Endothelial cell (in vitro differentiated cells): ENCODE measurements at places on chromosomes 1 and 21. TPM values are rescaled to one million over a fixed set of nuclear protein-coding genes. Genes with fewer than 3 reads are reported as not detected.

CSF3R gene
- total RNA-seq: 1.4 TPM

GRCh38 chr1:155889566-155889965 is 21.6 kb downstream of the RIT1 start:
- DNase-seq: no peak

GRCh38 chr1:28354121-28354520 is 15.4 kb upstream of the PHACTR4 start:
- no peak for DNase-seq

DNA sequence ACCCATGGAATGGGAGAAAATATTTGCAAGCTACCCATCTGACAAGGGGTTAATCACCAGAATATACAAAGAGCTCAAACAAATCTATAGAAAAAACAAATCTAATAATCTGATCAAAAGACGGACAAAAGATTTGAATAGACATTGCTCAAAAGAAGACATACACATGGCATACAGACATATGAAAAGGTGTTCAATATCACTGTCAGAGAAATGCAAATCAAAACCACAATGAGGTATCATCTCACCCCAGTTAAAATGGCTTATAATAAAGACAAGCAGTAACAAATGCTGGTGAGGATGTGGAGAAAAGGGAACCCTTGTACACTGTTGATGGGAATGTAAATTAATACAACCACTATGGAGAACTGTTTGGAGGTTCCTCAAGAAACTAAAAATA is 600.9 kb downstream of the SMYD3 start:
- no peak for DNase-seq

RGS1 gene
- total RNA-seq: not detected

DNA sequence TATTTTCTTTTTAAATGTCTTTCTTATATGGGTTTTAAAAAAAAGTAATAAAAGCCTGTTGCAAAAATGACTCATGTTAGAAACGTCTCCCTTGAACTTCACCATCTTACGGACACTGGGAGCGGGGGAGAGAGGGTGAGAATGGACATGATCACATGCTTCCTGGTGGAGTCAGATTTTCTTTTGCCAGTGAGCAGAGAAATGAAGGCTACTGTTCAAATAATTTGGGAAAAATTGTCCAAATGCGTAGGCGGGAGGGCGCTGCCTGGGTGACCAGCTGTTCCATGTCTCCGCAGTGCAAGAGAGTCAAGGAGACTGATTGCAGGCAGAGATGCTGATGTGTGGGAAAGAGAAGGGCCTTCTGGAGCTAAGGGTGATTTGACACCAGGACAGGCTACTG is 23.1 kb downstream of the EIF2D start:
- DNase-seq: no peak

KCNA3 gene
- 0.26 TPM for total RNA-seq

GRCh38 chr1:221029981-221030649 is 150.9 kb downstream of the HLX start:
- no peak for DNase-seq

BCAN gene
- 0.46 TPM for total RNA-seq

LRRC71 gene
- 0.95 TPM for total RNA-seq

GRCh38 chr21:34617753-34618339 is 2.9 kb upstream of the RCAN1 start:
- DNase-seq: no peak

DNASE2B gene
- total RNA-seq: not detected

LCE1F gene
- total RNA-seq: not detected

GRCh38 chr1:96722161-96722922 is 758 bp downstream of the PTBP2 start:
- peak; percentile 59 for DNase-seq

GJB4 gene
- not detected for total RNA-seq

GRCh38 chr1:3308053-3308452 is 146.4 kb upstream of the ARHGEF16 start:
- DNase-seq: no peak

DNA sequence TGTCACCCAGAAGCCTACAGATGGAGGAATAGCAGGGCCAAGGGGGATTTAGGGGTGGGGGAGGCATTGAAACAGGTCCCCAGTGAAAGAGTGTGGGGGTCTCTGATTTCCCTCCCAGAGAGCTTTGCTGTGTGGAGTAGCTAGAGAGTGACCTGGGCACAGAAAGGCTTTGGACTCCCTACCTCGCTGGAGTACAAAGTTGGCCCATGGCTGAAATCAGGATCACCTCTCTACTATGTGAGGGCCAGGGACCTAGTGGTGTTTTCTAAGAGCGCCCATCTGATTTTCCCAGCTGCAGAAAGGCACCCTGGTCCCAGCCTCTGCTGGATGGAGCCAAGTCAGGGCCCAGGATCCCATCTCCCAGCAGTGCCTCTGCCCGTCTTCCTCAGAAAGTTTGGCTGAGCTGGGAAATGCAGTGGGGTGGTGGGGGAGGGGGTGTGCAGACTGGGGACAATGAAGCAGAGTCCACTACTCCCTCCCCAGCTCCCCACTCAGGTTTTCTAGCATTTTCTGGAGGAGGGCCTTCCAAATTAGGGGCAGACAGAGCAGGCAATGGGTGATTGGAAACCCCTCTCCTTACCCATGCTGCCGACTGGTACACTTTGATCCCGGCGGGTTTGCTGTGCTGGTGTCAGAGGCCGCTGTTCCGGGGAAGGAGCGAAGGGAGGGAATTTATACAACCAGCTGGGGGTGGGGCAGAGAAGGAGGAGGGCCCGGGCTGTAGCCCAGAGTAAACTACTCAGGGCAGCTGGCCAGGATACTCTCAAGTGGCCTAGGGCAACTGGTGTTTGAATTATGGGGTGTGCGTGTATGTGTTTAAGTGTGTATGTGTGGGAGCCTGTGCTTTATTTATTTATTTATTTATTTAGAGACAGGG is at the start of gene SELENBP1:
Gene SELENBP1, minus strand, starts transcription at position 648 of the 877 bp plus-strand sequence. Its CDS starts 64 bp downstream, at position 584.
- DNase-seq: peak; percentile 37

DNA sequence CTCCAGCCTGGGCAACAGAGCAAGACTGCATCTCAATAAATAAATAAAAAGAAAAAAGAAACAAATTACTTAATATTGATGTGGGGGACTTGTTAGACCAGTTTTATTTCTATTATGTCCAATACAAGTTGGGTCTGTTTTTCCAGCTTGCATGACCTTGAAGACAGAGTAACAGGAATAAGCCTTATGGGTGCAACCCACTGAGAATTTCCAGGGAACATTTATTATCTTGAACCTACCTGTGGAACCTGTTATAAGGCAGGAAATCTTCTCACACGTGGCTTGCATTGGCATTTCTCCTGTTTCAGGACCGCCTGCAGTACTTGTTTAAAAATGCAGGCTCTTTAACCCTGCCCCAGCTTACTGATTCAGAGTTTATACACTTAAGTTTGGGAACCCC is 64.0 kb downstream of the ZBTB17 start:
- DNase-seq: no peak

LAMC1 gene
- 265 TPM for total RNA-seq

ACTL8 gene
- 0.26 TPM for total RNA-seq

SPRR2G gene
- not detected for total RNA-seq

- DNase-seq: no peak
Observed at GRCh38 chr1:11134251-11134897, 34.7 kb upstream of the EXOSC10 start.

GBP7 gene
- total RNA-seq: 0.69 TPM

GRCh38 chr1:39104158-39105060 is 78.3 kb downstream of the NDUFS5 start:
- DNase-seq: peak; percentile 55

- no peak for DNase-seq
Observed at GRCh38 chr1:60797351-60797750, 285.0 kb upstream of the NFIA start.

TRABD2B gene
- 1.0 TPM for total RNA-seq

SSX2IP gene
- 7.3 TPM for total RNA-seq

- DNase-seq: peak; percentile 33
Observed at GRCh38 chr1:62437273-62437940, 558 bp downstream of the USP1 start.

GRCh38 chr1:45051005-45051772 is 39.1 kb downstream of the UROD start:
- no peak for DNase-seq

DNA sequence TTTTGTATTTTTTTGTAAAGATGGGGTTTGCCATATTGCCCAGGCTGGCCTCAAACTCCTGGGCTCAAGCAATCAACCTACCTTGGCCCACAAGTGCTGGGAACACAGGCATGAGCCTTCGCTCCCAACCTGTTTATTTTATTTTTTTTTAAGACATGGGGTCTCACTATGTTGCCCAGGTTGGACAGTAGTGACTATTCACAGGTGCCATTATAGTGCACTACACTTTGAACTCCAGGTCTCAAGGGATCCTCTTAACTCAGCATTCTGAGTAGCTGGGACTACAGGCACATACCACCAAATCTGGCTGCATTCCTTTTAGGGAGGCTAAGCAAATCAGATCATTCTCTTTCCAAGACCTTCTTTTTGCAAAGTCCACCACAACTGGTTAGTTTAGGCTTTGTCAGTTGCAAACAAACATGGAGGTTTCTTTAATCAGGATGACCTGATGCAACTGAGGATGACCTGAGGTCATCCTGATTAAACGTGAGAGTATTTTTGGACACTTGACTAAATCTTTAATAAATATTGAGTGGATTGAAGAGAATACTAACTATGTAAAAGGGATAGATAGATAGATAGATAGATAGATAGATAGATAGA is 30.0 kb upstream of the RALGPS2 start:
- no peak for DNase-seq

GRCh38 chr1:57835620-57836019 is 411.8 kb upstream of the DAB1 start:
- no peak for DNase-seq

DNA sequence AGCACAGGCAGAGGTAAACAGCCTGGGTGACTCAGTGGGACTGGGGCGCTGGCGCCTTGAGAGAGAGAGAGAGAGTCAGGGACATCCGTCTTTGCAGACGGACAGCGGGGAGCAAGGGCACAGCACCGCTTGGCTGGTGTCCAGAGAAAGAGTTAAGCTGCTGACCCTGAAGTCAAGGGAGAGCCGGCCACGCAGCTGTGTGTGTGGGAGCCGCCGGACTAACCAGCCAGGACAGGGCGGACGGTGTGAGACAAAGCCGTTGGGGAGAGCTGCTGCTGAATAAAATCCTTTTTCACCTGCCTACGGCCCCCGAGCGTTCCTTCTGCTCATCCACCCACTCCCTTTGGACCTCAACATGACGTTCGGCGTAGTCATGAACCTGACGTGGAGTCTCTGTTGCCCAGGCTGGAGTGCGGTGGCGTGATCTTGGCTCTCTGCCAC is 14.5 kb downstream of the CFAP74 start:
- no peak for DNase-seq

ZMYM4 gene
- 102 TPM for total RNA-seq

DNA sequence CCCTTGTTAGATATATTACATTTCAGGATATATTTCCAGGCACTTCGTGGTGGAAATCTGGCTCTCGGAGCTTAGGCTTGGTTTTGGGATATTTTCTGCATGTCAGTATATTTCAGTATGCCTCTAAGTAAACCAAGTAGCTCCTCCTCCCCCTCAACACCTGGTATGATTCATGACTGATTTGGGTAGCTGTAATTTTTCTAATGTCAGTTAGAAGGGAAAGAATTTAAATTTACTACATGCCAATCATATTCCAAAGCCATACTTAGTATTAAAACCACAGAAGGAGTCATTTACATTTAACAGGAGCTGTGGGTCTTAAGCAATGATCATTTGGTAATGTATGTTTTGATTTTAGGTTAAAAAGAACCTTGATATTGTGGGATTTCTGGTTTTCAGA is 40.6 kb downstream of the ST6GALNAC3 start:
- no peak for DNase-seq

GRCh38 chr1:193434319-193434718 is 247.9 kb upstream of the B3GALT2 start:
- DNase-seq: no peak

DNA sequence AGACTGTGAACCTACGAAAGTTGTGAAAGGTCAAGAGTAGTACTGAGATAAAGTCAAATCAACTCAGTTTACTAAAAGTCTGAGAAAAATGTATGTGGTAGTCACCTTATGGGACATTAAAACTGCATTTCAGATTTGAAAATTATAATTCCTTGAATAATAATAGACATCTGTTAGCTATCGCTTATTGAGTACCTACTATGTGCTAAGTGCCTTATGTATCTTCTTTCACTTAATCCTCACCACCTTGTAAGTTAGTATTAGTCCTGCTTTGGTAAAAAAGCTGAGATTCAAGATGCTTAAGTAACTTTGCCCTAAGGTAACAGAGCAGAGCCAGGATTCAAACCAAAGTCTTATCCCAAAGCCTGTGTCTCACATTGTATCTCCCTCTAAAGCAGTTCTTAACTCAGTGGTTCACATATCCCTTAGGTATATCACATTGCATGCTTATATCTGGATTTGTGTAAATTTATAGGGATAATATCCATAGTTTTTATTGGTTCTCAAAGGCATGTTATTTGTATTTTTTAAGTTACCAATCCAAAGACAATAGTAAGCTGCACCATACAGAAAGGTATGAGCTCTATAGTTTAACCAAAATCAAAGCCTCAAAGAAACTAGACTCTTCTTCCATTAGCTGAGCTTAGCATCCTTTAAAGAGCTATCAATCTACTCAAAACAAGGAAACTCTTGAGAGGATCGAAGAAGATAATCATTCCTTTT is 865 bp downstream of the PIGC start:
- DNase-seq: no peak

TATDN3 gene
- total RNA-seq: 9.9 TPM

CCDC24 gene
- 4.2 TPM for total RNA-seq

GRCh38 chr1:218494449-218494852 is 149.3 kb downstream of the TGFB2 start:
- DNase-seq: no peak

DNA sequence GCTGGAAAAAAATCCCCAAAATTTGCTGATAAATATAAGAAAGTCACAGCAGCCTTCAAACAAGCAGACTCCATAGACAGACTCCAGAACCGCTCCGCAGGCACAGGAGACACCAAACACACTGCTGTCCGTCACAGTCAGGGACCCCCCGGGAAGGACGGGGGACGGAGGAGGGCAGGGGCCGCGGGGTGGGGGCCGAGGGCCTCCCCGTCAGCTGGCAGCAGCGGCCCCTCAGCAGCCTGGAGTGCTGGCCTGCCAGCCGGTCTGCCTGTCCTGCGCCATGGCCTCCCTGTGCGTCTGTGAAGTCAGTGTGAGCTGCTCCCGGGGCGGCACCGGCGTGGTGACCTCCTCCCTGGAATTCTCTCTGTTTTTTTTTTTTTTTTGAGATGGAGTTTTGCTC is 10.1 kb upstream of the C1orf159 start:
- DNase-seq: no peak

DNA sequence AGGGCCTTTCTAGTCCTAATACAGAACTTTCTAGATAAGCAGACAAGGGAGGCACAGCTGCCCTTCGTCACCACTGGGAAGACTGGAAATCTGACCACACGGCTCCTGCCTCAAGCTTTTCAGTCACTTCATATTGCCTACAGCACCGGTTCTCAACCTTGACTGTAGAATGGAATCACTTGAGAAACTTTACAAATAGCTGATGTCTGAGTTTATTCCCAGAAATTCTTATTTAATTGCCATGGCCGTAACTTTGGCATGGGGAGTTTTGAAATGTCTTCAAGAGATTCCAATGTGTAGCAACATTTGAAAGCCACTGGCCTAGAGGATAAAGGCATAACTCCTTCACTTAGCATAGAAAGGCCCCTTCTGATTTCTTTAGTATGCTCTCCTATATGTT is 42.4 kb upstream of the STMN1 start:
- no peak for DNase-seq

- no peak for DNase-seq
Observed at GRCh38 chr1:93350322-93350721, 4.6 kb downstream of the DR1 start.

EVA1B gene
- total RNA-seq: 87.9 TPM
